ENCODE measurements at places on chromosomes 4 and X.

DNA sequence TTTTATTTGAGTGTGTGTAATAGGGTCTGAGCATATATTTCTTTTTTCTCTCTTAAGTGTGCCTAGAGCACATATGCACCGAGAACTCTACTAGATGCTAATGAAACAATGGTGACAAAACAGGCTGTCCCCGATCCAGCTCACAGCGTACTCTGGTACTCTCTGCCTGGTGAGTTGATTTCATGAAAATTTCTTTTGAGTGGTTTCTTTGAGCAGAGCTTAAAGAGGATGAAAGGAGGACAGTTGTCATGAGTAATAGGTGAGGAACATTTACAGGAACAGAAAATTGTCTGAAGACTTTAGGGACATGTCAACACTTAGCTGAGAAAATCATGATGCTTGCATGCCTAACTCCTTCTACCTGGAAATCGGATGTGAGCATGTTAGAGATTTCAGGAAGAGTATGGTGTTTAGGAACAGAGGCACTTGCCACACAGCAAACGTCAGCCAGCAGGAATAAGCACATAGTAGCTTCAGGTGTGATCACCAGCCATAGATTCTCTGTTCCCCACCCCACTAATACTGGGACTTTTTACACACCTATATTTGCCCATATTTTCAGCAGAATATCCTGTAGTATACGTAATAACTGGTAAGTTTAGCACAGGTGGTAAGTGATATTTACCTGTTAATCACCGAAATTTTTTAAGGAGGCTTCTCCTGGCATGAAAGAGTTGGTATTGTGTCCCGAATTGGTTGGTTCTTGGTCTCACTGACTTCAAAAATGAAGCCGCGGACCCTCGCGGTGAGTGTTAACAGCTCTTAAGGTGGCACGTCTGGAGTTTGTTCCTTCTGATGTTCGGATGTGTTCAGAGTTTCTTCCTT, 111.1 kb downstream of the ZNF330 start:
- no peak for DNase-seq

- DNase-seq: no peak
Observed at GRCh38 chr4:127131527-127131926, 501.2 kb upstream of the INTU start.

DNA sequence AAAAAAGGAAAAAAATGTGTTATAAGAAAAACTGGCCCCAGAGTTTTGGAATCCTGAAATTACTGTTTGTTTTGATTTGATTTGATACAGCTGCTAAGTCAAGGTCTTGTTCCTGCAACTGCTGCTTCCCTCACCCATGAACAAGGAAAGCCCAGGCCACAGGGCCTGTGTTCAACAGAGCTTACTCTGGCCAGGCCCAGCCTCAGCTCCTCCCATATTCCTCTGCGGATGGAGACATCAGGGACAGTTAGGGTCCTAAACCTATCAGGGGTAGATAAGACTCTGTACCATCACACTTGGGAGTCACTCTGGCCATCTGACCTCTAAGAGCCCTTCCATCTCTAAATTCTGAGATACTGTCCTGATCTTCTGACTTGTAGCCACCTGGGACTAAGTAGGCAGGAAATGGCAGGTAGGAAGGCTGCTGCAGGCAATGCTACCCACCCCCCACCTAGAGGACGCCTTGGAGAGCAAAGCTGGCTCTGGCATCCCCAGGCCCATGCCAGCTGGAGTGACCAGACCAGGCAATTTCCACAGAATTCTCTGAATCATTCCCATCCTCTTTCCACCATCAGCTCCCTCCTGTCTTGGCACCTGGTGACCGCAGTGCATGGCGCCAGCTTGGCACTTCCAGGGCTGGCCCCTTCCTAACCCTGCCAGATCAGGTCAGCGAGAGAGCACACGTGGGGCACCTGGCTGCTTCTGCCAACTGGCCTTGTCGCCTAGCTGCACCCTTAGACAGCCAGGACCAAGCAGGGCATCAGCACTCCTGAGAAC, 58.0 kb upstream of the TMEM33 start:
- DNase-seq: no peak

- DNase-seq: peak; percentile 29
Observed at GRCh38 chr4:169620880-169621248, 486 bp downstream of the CLCN3 start.

DNA sequence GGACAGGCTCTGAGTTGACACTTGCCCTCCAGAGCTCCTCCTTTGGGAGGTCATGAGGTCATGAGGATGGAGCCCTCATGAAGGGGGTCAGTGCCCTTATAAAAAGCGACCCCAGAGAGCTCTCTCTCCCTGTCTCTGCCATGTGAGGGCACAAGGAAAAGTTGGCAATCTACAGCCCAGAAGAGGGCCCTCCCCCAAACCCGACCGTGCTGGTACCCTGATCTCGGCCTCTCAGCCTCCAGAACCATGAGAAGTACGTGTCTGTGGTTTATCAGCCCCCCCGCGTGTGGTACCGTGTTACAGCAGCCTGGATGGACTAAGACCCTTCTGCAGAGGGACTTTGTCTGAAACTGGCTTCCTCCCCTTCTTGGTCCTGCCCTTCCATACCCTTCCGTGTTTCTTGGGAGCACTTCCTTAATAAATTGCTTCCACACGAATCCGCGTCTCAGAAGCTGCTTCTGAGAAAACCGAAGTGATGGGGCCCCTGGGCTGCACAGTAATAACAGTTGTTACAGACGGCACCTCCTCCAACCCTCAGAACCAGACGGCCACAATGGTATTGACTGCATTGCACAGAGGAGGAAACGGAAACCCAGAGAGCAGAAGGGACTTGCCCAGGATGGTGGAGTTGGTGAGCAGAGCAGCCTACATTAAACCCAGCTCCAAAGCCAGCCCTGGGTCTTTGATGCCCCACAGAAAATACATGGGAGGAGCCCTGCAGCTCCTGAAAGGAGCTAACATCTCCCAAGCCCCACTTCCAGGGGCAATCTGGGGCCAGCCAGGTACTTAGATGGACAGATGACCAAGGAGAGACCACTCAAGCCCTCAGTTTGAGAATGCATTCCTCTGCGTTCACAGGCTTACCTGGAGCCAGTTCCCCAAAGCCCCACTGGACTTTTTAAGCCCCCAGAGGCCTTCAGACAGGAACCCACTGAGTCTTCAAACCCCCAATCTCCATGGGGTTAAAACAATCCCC, 242.7 kb downstream of the BCOR start:
- no peak for DNase-seq

DNA sequence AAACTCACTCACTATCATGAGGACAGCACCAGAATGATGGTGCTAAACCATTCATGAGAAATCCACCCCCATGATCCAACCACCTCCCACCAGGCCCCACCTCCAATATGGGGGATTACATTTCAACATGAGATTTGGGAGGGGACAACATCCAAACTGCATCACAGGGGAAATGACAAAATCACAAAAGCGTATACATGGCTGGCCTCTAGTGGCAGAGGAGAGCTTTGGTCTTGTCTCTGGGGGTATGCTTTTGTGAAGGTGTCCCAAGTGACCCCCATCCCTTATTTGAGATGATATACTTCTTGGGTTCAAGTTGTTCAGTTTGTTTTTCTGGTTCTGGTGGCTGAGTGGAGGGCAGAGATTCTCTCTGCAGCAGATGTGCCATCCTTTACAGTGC, 8.5 kb upstream of the SETD7 start:
- DNase-seq: no peak

- no peak for DNase-seq
Observed at GRCh38 chr4:15373363-15373762, 54.5 kb upstream of the C1QTNF7 start.

- no peak for DNase-seq
Observed at GRCh38 chr4:7463566-7464258, 29.0 kb upstream of the PSAPL1 start.

DNA sequence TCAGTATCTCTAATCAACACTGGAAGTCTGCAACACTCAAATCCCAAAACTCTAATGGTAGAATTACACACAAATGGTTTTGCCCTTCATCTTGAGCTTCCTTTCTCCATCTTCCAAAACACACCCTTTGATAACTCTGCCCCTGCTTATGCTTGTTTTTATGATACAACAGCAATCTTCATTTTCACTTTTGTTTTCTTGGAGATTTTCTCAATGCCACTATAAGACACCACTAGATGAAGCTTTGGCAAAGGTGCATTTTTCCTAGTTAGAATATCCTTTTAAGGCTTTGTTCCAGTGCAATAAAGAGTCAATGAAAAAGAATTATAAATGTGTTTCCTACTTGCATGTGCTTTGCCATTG, 472.4 kb upstream of the NWD2 start:
- no peak for DNase-seq

- no peak for DNase-seq
Observed at GRCh38 chr4:38497121-38497520, 166.9 kb upstream of the KLF3 start.

GRCh38 chrX:39242187-39242586, 440.9 kb downstream of the MID1IP1 start:
- peak; percentile 66 for DNase-seq

- DNase-seq: no peak
Observed at GRCh38 chrX:22689290-22689689, 310.5 kb upstream of the DDX53 start.

DNA sequence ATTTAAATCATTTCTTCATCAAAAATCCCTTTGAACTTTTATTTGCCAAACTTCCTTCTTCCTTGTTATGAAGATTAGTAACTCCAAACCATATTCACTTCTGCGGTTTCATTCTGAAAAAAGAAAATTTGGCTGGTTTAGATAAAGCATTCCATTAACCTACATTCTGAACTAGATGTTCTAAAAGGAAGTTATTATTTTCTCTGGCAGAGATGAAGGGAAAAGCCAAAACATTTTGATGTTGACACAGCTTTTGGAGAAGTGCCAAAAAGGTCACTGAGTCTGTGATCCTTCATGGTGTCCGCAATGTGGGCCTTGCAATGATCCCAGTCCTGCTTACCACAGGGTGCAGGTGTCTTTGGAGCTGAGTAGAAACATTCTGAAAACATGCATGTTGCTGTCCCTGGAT, 36.0 kb downstream of the CXCL8 start:
- DNase-seq: no peak

DNA sequence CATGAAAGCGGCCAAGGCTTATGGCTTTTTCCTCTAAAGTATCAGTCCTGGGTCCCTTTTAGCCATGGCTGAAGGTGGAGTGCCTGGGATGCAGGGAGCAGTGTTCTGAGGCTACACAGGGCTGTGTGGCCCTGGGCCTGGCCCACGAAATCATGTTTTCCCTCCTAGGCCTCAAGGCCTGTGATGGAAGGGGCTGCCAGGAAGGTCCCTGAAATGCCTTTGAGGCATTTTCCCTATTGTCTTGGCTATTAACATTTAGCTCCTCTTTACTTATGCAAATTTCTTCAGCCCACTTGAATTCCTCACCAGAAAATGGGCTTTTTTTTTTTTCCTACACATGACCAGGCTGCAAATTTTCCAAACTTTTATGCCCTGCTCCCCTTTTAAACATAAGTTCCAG, 657.0 kb downstream of the DACH2 start:
- DNase-seq: no peak

DNA sequence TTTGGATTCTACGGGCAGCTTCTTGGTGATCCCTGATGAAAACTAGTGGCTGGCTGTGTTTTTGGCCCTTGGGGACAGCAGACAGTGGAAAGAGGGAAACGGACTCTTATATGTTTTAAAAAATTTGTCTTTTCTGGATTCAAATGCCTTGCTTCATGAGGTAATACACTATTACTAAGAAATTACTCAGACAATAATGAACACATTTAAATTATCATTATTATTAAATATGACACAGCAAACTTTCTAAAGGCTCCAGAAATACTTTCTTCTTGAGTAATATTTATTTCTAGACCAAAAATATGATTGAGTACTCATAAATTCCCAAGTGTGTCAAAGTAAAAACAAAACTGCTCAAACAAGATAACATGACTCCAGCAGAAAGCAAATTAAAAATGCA, 520.7 kb upstream of the AADAT start:
- DNase-seq: no peak

- DNase-seq: no peak
Observed at GRCh38 chrX:663841-664240, 33.2 kb downstream of the SHOX start.

GRCh38 chr4:183729069-183729406, 69.9 kb downstream of the TRAPPC11 start:
- DNase-seq: no peak

- DNase-seq: no peak
Observed at GRCh38 chr4:123936621-123937043, 540.0 kb downstream of the SPRY1 start.

DNA sequence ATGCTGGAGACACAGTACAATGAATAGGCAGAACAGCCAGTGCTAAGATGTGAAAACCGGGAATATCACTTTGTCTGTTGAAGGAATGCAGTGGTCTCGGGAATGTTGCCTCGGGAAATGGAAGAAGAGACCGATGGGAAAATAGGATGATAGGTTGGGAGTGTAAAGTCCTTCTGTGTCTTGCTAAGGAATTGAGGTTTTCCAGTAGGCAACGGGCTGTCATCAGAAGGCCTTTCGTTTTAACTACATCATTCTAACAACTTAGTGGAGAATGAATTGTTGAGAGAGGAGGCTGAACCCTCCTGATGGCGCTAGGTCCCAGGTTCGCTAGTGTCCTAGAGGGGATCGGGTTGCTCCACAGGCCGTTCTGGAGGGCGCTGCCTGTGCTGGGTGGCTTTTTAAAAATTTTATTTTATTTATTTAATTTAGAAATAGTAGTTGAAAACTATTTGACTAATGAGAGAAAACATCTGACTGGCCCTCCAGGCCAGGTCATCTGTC, 730 bp downstream of the VBP1 start:
- peak; percentile 67 for DNase-seq

DNA sequence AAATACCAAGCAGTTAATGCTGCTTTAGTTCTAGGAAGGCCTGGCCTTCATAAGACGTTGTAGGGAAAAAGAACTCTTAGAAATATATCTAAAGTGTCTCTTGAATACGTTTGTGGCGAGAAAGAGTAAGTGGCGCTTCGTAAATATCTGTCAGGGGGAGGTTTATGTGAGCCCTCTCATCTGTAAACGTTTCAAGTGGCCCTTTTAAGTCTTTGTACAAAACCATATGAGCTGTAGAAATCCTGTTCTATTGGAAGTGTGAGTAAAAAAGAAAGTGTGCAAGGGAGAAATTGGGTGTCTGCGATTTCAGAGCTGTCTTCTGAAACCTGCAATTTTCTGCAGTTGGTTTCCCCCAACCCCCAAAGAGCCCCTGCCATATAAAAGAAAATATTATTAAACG, 8.6 kb upstream of the INTU start:
- DNase-seq: no peak

GRCh38 chr4:90299373-90299772, 172.2 kb downstream of the CCSER1 start:
- no peak for DNase-seq

GRCh38 chr4:86449746-86450588, 90.1 kb upstream of the MAPK10 start:
- no peak for DNase-seq

DNA sequence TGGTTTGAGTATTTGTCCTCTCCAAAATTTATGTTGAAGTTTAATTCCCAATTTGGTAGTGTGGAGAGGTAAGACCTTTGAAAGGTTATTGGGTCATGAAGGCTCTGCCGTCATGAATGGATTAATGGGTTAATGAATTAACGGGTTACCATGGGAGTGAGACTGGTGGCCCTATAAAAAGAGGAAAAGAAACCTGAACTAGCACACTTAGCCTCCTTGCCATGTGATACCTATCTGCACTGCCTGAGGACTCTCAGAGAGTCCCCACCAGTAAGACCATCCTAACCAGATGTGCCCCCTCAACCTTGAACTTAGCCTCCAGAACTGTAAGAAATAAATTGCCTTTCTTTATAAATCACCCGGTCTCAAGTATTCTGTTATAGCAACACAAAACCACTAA, 39.3 kb downstream of the PAGE1 start:
- no peak for DNase-seq
